ENCODE measurements at places on chromosomes 11 and 22.

- no peak for DNase-seq
Measured at GRCh38 chr11:67491276-67492068, 8.6 kb downstream of the AIP start.

DNA sequence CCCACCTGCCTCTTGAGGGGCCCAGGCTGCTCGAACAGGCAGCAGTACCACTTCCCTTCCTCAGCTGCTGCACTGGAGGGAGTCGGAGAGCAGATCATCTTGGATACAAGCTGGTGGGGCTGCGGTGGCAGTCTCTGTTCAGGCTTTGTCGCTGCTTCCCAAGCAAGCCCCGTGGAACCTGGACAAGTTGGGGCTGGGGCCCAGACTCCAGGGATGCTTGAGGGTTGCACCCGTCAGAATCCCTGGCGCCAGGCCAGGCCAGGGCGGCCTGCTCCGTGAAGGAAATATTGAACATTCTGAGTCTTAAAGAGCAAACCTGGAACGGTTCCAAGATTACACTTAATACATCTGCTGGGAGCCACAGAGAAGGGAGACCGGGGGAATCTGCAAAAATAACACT lies 310.1 kb upstream of the SORL1-AS1 start:
- DNase-seq: no peak

DNA sequence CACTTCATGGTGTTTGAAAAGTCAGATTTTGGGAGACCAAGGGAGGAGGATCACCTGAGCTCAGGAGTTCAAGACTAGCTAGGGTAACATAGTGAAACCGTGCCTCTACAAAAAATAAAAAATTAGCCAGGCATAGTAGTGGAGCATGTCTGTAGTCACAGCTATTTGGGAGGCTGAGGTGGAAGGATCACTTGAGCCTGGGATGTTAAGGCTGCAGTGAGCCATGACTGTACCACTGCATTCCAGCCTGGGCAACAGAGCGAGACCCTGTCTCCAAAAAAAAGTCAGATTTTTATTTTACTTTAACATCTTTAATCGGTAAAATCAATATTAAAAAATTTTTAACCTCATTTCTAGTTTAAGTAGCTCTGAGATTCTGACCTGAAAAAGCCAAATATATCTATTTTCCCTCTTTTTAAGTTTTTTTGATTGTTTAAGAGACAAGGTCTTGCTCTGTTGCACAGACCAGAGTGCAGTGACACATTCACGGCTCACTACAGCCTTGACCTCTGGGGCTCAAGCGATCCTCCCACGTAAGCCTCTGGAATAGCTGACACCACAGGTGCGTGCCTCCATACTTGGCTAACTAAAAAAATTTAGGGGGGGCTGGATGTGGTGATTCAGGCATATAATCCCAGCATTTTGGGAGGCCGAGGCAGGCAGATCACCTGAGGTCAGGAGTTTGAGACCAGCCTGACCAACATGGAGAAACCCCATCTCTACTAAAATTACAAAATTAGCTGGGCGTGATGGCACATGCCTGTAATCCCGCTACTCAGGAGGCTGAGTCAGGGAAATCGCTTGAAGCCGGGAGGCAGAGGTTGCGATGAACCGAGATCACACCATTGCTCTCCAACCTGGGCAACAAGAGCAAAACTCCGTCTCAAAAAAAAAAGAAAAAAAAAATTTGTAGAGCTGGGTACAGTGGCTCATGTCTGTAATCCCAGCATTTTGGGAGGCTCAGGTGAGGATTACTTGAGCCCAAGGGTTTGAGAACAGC lies 48.4 kb downstream of the SFI1 start:
- no peak for DNase-seq

GRCh38 chr11:11856638-11857037 lies 14.9 kb downstream of the USP47 start:
- no peak for DNase-seq

DNA sequence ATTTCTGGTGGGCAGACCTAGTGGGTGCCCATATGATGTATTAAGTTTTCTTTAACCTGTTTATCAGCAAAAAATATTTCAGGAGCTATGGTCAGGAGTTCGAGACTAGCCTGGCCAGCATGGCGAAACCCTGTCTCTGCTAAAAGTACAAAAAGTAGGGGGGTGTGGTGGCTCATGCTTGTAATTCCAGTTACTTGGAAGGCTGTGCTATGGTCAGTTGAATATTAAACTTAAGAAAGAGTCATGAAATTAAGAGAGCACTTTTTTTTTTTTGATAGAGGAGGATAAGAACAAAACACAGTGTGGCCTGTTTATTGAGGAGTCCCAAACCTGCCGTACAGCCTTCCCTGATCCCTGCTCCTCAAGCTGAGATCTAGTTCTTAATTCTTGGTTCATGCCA lies 29.8 kb downstream of the OR6Q1 start:
- DNase-seq: no peak

- peak; percentile 40 for DNase-seq
Measured at GRCh38 chr11:67071420-67072284, 15.0 kb downstream of the RHOD start.

DNA sequence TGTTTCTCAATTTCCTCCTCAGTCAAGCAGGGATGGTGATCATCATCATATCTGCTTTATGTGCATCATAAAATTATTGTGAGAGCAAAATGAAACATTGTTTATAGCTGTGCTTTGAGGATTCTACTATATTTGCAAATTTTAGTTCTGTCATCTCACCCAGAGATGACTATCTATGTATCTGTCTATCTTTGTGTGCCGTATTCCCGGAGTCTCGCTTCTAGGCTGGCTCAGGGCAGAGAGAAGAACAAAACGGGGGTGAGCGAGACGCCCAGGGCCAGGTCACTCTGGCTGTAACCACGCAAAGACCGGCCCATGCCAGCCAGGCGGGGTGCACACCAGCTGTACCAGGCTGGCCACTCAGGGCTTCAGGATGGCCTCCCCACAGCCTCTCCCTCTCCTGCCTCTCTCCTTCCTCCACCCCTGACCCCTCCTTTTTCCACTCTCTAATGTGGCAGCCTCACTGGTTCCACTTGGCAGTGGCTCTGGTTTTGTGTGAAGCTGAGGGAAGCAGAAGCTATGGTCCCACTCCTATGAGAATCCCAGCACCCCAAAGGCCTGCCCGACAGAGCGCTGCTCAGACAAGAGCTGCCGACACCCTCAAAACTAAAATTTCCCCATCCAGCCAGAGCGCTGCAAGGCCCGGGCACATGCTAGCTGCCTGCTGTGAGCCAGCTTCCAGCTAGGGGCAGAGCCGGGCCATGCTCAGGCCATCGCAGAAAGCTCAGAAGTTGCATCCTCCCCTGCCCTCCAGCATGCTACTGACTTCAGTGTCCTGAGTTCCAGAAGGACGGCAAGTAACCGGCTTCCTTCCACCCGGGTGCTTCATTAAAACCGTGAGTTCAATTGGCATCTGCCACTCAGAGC lies 139.5 kb upstream of the TBCEL start:
- no peak for DNase-seq

DNA sequence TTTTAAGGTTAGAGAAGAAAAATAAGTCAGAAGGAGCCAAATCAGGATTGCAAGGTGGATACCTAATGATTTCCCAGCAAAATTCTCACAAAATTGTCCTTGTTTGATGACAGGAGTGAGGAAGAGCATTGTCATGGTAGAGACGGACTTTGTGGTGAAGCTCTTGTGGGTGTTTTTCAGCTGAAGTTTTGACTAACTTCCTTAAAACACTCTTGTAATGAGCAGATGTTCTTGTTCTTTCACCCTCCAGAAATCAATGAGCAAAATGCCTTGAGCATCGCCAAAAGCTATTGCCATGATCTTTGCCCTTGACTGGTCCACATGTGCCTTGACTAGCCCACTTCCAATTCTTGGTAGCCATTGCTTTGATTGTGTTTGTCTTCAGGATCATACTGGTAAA lies 20.0 kb downstream of the CALCB start:
- DNase-seq: no peak

DNA sequence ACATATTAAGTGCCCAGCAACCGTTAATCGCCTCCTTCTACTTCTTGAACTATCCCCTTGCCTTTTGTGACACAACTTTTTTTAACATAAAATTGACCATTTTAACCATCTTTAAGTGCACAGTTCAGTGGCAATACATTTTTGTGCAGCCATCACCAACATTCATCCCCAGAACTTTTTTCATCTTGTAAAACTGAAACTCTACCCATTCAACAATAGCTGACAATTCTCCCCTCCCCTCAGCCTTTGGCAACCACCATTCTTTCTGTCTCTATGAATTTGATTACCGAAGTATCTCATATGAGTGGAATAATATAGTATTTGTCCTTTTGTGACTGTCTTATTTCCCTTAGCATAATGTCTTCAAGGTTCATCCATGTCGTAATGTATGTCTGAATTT lies 66.0 kb downstream of the MICAL2 start:
- DNase-seq: no peak

- no peak for DNase-seq
Measured at GRCh38 chr11:125132596-125132995, 21.2 kb upstream of the TMEM218 start.

- DNase-seq: no peak
Measured at GRCh38 chr11:22084056-22084455, 108.8 kb upstream of the ANO5 start.

GRCh38 chr11:44987506-44987905 lies 36.8 kb upstream of the TP53I11 start:
- DNase-seq: no peak

- no peak for DNase-seq
Measured at GRCh38 chr11:34565417-34566207, 52.0 kb upstream of the ELF5 start.
